ENCODE measurements at places on chromosomes 4 and X.

DNA sequence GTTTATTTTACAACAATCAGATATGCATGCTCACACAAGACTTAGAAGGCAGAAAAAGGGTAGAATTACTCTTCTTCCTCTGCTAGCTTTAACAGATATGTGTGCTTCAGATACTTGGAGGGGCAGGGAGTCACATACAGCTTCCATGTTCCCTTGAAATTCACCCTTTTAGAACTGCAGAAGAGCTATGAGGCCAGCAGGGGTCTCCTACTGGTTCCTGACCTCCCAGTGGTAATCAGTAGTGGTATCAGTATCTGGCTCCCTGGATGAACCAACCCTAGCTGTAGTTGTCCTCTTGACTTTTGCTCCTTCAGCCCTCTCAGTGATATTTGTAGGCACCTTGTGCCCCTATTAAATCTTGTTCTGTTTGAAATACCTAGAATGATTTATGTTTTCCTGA is 81.5 kb downstream of the RCHY1 start:
- DNase-seq, result peak; percentile 51

DNA sequence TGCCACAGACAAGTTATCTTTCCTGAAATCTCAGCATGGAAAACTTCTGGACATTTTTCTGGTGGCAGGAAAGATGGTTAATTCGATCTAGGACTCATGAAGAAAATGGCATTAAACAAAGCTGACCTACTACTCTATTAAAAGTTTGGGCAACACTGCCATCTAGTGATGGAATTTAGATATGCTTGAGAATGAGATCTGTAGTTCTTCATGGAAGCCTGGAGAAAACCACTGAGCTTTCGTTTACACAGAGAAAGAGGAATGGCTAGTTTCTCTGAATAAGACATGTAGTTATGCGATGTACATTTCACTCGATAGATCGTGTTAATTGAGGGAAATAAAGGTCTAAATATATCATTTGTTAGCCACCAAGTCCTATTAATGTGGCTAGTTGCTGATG is 51.7 kb upstream of the CHRDL1 start:
- DNase-seq, result peak; percentile 72

- peak; percentile 73 for DNase-seq
These were observed 667.6 kb downstream of the PCDH18 start for GRCh38 chr4:136864604-136865185.

DNA sequence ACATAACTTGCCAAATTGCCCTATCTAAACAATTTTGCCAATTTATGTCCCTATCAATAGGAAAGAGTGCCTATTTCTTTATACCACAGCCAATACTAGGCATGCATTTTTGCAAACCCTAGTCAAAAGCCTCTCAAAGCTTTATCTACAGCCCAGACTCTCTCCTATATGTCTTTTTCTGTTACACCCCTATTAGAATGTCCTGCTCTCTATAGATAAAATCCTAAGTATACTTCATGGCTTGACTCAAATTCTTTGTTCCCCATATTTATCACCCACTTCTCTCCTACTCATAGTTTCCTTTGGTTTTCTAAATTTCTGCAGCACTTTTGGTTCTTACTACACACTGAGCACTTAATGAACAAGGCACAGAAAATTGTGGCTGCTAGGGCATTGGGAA is 38.0 kb downstream of the NUP62CL start:
- DNase-seq, result no peak

DNA sequence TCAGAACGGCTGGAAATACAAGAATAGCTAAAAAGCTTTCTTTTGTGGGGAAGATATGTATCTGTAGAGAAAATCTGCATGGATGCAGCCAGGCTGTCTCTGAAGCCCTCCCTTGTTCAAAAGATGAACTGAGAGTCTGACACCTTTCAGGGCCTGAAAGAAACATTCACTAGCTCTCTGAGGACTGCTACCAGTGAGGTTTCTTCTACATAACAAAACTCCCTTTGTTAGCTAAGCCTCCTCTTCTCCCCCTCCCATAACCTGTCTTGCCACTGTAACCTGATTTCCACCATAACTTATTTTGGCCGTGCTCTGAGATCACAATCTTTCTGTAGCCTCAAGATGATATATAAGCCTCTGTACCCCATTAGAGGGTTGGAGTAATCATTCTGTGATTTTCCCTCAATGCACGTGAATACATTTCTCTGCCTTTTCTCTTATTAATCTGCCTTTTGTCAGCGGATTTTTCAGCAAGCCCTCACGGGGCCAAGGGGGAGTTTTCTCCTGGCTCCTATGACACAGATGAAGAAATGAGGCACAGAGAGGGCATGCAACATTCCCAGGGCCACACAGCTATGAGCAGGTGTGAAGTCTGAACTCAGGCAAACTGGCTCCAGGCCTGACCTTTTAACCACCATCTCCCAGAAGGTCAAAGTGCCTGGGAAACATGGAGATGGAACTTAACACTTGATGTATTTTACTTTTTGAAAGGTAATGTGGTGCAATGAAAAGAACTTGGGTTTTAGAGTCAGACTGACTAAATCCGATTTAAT is 161.6 kb upstream of the PRDX4 start:
- no peak for DNase-seq

DNA sequence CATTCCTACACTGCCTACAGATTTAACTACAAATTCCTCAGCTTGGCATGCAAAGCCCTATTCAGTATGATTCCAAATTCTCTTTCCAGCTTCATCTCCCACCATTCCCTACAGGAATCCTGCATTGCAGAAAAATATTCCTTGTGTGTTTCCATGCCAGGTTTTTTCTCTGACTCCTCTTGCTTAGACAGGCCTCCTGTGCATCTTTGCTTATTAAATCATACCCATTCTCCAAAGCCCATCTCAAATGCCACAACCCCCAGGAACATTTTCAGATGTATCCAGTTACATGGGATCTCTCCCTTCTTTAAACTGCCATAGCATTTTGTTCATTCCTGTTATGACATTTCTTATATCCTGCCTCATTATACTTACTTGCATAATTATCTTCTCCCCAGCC is 106.4 kb upstream of the GRIA3 start:
- DNase-seq, result no peak

DNA sequence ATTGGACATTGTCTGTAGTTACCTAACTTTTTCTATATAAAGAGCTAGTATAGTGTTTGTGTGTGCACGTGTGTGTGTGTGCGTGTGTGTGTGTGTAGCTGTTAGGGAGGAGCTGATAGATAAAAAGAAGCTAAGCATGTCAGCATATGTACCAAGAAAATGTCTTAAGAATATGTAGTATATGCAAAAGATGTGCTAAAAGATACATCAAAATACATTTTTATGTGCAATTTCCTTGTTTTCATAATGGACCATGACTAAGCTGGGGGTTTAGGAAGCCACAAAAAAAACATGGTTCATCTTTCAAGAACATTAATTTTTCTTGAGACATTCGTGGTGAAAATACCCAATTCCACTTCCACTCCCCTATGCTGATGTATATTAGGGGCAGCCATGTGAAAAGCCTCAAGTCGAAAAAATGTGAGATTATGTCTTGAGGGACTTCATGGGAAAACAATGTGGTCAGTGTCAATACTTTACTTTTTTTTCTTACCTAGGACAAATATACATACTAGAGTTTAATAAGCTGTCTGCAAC is 1599.7 kb downstream of the ARAP2 start:
- DNase-seq, result no peak

GRCh38 chr4:100248476-100248875 is 58.2 kb upstream of the DDIT4L start:
- DNase-seq, result no peak

GRCh38 chr4:158814636-158815330 is 46.0 kb downstream of the FNIP2 start:
- no peak for DNase-seq

DNA sequence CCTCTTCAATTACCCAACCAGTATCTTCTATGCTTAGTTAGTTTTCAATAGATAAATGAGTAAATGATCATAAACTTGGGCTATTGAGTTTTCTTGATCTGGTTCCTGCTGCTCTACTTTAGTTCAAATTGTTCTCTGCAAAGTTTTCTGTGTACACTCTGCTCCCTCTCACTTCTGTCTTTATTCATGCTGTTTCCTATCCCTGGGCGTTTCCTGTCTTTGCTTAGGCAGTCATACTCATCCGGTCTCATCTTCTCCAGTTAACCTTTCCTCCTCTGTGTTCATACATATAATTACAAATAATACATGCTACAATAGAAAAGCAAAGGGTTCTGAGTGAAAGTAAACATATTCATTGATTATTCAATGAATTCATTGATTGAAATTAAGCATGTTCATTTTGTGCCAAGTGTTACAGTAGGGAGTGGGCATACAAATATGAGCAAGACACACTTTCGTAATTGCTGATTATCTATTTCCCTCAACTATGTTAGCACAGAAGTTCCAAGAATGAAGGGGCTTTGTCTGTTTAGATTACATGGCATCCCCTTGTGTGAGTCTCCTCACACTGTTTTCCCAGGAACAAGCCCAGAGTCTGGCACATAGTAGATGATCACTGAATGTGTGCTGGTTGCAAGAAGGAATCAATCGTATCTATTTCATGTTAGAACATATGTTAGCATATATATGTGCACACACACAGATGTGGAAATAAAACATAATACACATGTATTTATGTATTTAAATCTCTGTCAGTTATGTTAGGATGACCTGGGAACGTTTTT is 1.1 kb downstream of the RAB39B start:
- no peak for DNase-seq

- no peak for DNase-seq
These were observed 1001.2 kb downstream of the STIM2 start for GRCh38 chr4:27861802-27862201.

- peak; percentile 79 for DNase-seq
These were observed 73.3 kb upstream of the RAB40AL start for GRCh38 chrX:102863735-102864134.

DNA sequence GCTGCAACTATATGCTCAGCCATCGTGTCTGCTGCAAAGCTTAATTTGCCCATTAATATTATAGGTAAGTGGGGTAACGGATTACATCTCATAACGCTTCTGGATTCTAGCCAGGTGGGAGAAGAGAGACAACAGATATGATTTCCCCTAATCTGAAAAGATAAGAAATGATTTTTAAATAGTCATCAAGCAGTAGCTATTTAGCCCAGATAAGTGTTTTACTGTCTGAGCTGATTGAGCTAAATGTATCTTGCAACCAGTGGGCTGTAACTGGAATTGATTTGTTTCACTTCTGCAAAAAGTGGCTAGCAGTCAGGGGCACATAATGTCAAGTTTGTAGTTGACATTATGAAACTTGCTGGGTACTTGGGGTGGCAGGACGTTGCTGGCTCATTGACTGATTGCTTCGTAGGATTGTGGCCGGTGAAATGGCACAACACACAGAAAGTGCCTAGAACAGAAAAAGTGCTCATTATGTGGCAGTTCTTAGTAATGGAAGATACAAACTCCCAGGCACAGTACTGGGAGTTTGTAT is 18.5 kb downstream of the LAP3 start:
- DNase-seq, result peak; percentile 74

- no peak for DNase-seq
These were observed 34.7 kb upstream of the AREG start for GRCh38 chr4:74410272-74410671.

DNA sequence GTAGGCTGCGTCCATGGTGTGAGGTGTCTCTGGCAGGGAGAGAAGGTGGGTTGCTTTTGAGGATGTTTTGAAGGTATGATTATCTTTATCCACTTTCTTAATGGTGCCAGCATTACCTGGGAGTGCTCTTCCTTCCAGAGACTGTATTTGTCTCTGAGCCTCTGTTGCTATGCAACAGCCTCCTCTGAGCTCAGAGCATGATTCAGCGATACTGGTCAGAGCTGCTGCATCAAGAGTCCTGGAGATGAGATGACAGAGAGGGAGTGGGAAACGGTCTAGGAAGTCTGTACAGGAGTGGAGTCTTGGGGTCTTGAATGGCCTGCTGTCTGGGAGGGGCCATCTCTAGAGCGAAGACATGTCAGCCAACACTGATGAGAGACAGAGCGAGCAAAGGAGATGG is 104.4 kb upstream of the RAB40AL start:
- DNase-seq, result no peak

DNA sequence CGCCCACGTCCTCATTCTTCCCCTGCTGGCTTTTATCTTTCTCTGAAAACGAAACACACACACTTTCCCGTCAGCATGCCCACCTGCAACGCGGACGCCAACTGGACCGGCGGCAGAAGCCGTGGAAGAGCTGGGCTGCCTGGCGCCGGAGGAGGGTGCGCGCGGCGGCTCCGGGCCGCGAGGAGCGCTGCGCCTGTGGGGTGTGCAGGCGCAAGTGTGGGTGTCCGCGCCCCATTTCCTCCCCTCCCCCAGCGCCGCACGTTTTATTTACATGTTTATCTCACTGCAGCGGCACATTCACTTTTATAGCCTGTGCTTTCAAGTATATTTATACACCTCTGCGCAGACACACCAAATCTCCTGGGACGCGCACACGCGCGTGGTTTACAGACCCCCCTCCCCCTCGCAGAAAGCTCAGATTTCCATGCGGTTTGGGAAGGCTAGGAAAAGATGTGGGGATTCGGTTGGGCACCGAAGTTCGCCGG is 1.5 kb downstream of the PITX2 start:
- no peak for DNase-seq

GRCh38 chr4:156794863-156795262 is 176.7 kb downstream of the PDGFC start:
- DNase-seq, result no peak

DNA sequence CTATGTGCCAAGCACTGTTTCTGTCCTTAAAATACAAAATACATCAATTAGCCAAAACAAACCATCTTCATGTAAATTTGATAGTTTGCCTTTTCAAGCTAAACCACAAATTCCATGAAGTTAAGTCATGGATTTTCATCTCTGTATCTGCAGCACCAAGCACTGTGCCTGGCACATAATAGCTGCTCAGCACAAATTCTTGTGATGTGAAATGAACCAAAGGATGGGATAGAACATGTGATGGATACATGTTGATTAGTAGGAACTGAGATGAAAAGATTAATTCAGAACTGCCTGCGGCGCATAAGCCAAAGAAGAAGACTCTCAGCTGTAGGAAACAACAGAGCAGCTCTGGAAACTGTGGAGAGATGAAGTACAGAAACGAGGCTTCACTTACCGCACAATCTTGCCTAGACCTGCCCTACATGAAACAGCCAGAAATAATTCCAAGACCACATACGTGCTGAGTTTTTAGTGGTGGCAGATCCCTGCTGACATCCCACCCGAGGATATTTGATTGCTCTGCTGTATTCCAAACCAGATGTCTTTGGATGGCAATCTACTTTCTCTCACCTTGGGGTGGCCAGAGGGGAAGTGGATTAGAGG is 40.9 kb upstream of the DCLK2 start:
- no peak for DNase-seq

Data from NAMALWA (cell line).